Left lung (tissue), 14 donors: ENCODE measurements at places on chromosomes 5 and 9. TPM values are rescaled to one million over a fixed set of nuclear protein-coding genes. Genes with fewer than 3 reads are reported as not detected.

The HTR4 gene
- polyA plus RNA-seq: 0.74 TPM

The PRRX2 gene
- 1.2 TPM for polyA plus RNA-seq

The NIPAL4 gene
- polyA plus RNA-seq: 0.08 TPM

The PLEKHG4B gene
- polyA plus RNA-seq: 13.6 TPM

The SLC23A1 gene
- 1.1 TPM for polyA plus RNA-seq

The STOML2 gene
- 97.1 TPM for polyA plus RNA-seq

- no peak for DNase-seq
Measured at GRCh38 chr5:125229556-125229955, 483.1 kb upstream of the ZNF608 start.

GRCh38 chr5:171437286-171437821 lies 17.9 kb downstream of the FGF18 start:
- DNase-seq: no peak

GRCh38 chr9:125759764-125760129 lies 12.6 kb downstream of the PBX3 start:
- DNase-seq: no peak
